ENCODE measurements at places on chromosomes 6 and 20.

- no peak for DNase-seq
These were observed 77.2 kb downstream of the SSR1 start for GRCh38 chr6:7235712-7236305.

DNA sequence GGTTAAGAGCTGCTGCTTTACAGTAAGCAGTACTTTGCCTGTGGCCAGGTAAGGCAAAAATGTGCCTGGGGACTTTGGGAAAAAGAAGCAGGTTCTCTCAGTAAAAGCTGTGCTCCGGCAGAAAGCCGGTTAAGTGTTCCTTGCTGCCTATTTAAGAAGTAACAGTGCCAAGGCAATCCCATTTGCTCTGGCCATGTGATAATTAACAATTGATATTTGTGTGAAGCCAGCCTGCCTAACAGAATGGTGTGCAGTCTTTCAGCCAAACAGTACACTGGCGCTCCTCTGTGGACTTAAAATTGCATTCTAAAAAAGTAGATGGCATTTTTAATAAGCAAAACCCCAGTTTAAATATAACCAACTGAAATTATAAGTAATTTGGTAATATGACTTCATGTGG is 430.3 kb downstream of the PLCB1 start:
- no peak for DNase-seq

DNA sequence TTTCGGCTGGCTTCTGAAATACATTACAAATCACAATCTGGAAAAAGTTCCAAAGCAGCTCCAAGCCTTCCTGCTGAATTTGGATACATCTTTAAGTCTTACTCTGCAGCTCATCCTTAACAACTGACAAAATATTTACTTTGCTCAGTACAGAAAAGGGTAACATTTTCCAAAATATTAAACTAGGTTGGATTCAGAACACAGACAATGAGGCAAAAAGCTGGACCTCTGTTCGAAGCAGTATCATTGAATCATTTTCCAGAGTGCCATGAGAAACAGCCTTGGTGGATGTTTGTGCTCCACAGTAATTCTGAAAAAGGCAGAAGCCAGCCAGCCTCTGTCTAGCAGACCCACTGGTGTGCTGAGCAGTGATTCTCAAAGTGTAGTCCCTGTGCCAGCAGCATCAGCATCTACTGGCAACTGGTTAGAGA is 162.1 kb downstream of the AIG1 start:
- no peak for DNase-seq

DNA sequence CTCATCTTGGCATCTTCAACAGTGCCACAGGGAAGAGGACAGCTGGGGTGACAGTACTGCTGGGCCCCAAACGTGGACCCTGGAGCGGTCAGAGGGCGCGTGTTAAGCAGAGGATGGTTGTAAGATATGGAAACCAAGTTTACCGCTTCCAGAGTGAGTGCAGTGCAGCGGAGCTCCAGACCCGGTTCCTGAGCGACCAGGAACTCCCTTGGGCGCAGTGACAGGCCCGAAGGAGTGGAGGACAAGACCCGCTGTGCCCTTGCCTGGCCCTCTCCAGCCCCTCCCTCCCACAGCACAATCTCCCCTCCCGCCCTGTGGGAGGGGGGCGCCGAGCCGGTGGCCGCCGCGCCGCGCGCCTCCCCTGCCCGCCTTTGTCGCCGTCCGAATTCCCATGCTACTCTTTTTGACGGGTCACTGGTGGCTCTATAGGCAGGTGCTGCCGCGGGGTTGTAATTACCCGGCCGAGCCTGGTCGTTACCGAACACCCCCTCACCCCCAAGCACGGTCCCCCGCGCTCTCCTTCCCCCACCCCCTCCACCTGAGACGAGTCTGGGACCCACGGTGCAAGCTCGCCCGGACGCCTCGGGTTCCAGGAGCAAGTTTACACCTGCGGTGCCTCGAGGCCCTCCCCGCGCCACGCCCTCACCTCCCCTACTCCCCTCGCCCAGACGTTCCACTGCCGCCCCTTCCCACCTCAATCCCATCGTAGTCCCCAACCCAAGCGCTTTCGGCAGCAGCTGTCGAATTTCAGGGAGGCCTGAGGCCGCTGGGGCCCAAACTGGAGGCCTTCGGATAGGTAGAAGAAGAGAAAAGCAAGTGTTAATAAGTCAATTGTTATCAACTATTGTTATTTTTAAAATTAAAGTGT is 3.9 kb downstream of the NR2E1 start:
- DNase-seq, result no peak

GRCh38 chr20:5825130-5825719 is 75.0 kb downstream of the SHLD1 start:
- no peak for DNase-seq

DNA sequence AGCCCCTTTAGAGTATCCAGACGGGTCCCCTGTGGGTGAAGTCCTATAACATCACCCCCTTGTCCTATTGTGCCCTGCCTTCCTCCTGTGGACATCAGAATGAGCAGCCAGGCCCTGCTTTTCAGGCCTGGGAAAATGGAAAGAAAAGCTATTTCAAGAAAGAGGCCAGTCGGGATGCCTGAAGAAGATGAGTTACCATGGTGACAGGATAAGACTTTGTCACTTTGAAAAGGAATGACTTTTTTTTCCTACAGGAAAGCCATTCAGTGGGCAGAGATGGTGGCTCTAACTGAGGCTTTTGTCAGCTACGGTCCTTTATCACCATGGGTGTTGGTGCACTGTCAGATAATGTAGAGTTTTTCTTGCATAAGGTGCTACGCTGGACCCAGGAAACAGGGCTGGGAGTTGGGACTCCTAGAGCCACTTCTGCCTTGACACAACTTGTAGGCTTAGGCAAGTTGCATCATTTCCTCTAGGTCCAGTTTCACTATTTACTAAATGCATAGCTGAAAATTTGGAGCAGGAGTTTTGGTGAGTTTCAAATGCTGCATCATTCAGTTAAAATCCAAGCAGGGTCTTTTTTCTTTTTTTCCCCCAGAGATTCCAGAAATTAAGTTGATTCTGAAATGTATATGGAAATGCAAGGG is 293.6 kb upstream of the PRND start:
- DNase-seq, result no peak

- no peak for DNase-seq
These were observed 485.2 kb downstream of the GRIK2 start for GRCh38 chr6:101878554-101879276.

GRCh38 chr6:12911427-12911826 is 194.9 kb downstream of the PHACTR1 start:
- no peak for DNase-seq

- DNase-seq, result no peak
These were observed 751 bp downstream of the MAP3K4 start for GRCh38 chr6:160992061-160992979.
